ENCODE measurements at places on chromosomes 16 and 17. TPM values are rescaled to one million over a fixed set of nuclear protein-coding genes. Genes with fewer than 3 reads are reported as not detected.

- DNase-seq: no peak
These were observed 28.1 kb downstream of the GRIN2C start for GRCh38 chr17:74831444-74832146.

DNA sequence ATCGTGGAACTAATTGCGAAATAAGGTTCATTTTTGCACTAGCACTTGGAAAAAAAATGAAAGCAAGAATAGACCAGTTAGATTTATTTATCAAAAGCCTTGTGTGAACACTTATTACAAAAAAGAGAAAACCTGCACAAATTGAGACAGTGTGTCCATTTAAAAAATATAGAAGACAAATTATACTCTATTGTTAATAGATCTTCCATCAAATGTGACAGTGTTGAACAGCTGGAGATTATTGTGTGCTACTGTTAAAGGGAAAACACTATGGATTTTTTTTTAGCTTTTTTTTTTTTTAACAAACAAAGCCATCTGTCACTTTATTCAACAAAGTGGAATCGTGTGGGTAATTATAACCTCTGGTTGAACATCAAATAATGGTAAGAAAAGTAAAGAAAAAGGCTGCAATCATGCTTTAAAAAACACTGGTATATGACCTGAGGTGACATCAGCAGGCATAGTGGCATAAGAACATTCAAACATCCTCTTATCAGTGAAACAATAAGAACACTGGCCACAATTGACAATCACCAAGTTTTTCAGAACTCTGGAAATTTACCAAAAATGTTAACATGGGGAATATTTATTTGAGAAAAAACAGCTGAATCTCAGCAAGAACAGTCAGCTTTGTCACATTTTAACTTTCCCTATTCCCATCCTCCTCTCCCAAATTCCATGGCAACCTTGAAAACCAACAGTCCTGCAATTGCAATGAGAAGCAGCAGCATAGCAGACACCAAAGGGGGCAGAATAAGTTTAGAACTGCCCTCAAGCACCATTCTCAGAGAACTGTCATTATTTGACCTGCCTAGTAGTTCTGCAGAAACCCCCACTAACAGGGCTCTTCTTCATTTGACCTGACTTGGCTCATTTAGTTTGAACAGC, 442.3 kb upstream of the MON1B start:
- no peak for DNase-seq

GRCh38 chr17:75722076-75722475, 817 bp downstream of the ITGB4 start:
- no peak for DNase-seq

DNA sequence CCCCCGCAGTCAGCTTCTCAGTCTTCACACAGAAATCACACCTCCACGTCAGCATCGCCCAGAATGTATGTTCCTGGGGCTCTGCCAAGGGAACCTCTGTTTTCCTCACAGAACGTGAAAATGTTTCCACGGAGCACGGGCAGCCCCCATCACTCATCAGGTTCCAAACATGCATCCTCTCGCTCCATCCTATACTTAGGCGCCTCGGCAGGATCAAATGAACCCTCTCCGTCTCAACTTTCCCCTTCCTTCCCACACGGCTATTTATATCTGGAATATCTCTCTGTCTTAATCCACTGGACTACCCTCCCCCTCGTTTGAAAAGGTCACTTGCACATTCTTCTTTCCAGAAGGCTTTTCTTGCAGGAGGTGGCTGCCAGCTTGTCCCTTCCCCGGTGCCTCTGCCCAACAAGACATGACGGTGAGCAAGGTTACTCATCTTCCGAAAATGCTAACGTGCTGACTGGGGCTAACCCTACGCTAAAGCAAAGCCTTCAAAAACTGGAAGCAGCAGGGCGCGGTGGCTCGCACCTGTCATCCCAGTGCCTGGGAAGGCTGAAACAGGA, 21.6 kb downstream of the NXN start:
- DNase-seq: no peak

GRCh38 chr16:72371307-72372086, 199.5 kb upstream of the PMFBP1 start:
- DNase-seq: peak; percentile 85

DNA sequence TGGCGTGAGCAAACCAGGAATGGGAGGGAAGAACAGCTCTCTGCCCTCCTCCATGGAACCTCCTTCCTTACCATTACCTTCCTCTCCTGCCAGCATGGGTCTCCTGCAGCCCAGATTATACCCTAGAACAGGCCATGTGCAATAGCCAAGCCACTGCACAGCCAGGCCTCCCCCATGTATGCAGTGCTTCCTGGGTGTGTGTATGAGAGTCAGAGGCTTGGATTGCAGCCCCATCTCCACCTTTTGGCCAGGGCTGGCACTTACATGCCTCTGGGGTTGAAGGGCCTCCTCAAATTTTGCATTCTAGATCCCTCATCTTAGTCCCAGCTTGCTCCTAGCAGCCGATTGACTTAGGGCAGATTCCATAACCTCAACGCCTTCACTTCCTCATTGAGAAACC, 133.7 kb downstream of the GSG1L start:
- no peak for DNase-seq

GRCh38 chr17:59753522-59754467, 46.3 kb downstream of the VMP1 start:
- DNase-seq: peak; percentile 89

GRCh38 chr17:18318117-18318516, 3.0 kb downstream of the SMCR8 start:
- DNase-seq: no peak

- DNase-seq: no peak
These were observed 5.9 kb downstream of the ZNF771 start for GRCh38 chr16:30413112-30413806.

The SOST gene
- not detected for total RNA-seq

The SLFN11 gene
- 82.0 TPM for total RNA-seq

The HS3ST4 gene
- not detected for total RNA-seq

The CLEC3A gene
- total RNA-seq: not detected

The SPATA32 gene
- not detected for total RNA-seq
